ENCODE measurements at places on chromosomes 5 and 9.

- no peak for DNase-seq
Observed at GRCh38 chr5:12952409-12952808, 992.1 kb downstream of the DNAH5 start.

GRCh38 chr9:70255486-70255885 lies 3.3 kb upstream of the SMC5 start:
- no peak for DNase-seq

DNA sequence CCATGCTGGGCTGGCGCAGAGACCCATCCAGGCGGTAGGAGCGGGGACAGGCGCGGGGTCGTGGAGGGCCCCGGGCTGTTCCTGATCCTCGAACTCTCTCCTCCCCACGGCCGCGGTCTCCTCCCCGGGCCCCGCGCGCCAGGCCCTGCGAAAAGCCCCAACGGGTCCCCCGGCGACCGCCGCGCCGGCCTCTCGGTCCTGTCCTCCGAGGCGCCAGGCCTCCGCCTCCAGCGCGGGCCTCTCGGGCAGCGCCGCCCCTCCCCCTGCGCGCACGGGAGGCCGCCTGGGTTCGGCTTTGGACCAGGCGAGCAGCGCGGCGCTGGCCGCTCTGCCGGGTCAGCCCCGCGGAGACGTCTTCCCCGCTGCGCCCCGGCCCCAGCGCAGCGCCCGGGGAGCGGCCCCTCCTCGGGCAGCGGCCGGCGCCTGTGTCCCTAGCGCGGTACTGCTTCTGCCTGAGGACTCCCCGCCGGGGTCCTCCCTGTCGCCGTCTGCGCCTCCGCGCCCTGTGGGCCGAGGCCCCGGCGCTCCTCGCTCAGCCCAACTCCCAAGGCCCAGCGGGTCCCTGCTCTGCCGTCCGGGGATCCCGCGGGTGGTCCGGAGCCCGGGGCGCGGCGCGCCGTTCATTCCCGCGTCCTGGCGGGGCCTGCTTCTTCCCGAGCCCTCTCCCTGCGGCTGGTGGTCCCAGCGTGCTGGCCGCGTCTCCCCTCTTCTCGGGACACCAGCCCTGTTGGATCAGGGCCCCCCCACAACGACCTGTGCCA lies 13.4 kb downstream of the COL23A1 start:
- DNase-seq, result no peak

GRCh38 chr5:143790457-143791112 lies 21.4 kb upstream of the HMHB1 start:
- no peak for DNase-seq

DNA sequence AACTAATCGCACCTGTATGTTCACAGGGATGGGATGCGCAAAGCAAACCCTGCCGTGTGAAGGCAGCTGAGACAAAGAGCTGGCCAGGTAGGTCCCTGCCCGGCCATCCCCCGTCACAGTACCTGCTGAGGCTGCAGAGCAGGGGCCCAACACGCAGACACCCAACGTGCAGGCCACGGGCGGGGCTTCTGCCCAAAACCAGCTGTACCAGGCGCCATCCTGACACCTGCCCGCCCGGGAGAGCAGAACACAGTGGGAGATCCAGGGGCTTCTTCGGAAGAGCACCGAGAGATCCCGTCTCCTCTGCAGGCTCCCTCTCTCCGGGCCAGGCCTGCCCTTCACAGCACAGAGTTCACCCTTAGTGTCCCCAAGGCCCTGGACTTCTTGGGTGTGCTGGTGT lies 28.4 kb downstream of the ABO start:
- DNase-seq, result no peak

DNA sequence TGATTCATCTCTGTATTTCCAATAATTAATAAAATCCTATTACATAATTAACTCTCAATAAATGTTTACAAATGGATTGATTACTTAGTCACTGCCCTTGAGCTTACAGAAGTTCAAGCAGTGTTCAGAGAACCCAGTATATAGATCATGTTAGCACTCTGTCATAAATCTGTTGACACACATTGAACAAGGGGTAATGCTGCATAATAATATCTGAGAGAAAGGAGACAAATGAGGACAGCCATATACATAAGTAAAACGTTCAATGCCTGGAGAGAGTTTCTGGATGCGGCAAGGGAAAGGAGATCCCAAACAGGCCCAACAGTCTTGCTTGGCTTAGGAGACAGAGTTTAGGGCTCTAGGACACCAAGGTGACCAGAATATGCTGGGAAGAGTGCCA lies 270.2 kb downstream of the FBXL17 start:
- no peak for DNase-seq
